ENCODE measurements at places on chromosomes 5 and 9. TPM values are rescaled to one million over a fixed set of nuclear protein-coding genes. Genes with fewer than 3 reads are reported as not detected.

- DNase-seq = no peak
Measured at GRCh38 chr9:137757139-137757538, 120.4 kb upstream of the CACNA1B start.

DNA sequence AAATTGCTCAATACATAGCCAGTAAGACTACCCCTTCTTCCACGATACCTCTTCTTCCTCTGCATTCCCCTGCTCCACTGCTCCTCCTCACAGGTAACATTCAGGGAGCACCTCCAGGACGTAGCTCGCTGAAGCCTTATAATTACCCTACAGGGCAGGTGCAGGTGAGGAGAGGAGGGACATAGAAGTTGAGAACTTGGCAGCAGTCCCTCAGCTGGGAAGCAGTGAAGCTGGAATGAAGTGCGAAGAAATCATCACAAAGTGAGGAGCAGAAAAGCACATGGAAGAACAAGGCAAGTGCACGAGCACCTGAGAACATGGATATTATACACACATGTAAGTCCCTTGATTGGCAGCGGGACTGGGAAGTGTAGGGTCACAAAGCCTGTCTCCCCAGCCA, 118.2 kb downstream of the HSD17B3 start:
- no peak for DNase-seq

DNA sequence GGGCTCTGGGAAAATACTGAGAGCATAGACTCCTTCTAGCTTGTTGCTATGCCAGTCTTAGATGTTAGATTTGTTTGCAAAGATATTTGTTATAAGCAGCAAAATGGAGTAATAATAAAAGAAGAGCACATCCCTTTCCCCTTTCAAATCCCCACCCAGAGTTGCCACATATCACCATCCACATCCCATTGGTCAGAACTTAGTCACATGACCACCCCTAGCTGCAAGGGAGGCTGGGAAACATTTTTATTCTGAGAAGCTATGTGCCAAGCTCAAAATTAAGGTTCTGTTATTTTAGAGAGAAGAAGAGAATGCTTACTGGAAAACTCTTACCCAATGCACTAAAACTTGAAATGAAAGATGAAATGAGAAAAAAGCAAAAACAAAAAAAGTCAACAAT, 193.9 kb upstream of the MVB12B start:
- no peak for DNase-seq

DNA sequence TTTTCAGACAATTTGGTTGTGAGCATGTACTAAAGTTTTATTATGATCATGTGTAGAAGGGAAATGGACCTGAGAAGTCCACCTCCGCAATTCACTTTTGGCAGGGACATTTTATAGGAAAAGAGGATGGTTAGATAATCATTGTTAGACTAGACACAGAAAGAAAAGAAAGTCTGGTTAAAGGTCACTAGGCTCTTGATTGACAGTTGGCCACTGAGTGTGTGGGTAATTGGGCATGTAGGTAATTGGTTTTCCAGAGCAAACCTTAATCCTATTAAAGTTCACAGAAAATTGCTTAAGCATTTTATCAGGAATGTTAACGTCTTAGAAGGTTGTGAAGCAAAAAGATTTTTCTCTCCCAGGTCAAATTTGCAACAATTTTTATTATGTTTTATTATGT, 158.5 kb upstream of the CLINT1 start:
- DNase-seq = no peak

DNA sequence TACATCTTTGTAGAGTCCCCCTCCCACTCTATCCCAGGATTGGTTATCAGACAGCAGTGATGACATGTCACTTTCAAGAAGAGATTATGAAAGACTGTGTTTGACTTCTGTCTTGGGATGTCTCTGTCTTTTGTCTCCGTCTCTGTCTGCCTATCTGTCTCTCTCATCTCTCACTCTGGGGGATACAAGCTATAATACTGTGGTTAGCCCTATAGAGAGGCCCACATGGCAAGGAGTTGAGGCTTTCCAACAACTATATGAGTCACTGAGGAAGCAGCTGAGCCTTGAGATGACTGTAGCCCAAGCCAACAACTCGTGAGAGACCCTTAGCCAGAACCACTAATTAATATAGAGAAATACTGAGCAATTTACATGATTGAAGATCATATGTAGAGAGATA, 284.8 kb downstream of the PDE4D start:
- DNase-seq = peak; percentile 45

- DNase-seq = no peak
Measured at GRCh38 chr9:80078826-80079225, 507.1 kb downstream of the TLE4 start.

- DNase-seq = peak; percentile 28
Measured at GRCh38 chr5:174843263-174844250, 119.2 kb downstream of the MSX2 start.

DNA sequence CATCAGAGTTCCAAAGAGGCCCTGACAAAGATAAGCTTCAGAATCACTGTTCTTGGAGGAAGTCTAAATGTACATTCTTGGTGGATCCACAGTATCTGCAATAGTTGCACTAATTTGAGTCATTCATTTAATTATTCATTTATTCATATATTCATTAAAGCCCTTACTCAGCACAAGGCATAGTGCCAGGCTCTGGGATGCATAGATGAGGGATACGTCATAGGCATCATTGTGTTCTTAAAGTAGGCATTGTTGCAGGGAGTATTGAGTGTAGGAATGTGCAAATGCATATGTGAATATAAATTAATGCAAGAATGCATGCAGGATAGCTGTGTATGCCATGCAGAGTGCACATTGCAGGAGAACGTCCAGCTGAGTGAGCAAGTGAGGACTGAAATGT, 100.7 kb downstream of the DRD1 start:
- DNase-seq = no peak

- DNase-seq = no peak
Measured at GRCh38 chr9:21923694-21924093, 70.5 kb downstream of the CDKN2A start.

The ZNF300 gene
- polyA plus RNA-seq = 2.9 TPM

The IRX4 gene
- polyA plus RNA-seq = not detected

The CKMT2 gene
- polyA plus RNA-seq = not detected

The CNTFR gene
- not detected for polyA plus RNA-seq
